ENCODE measurements at places on chromosomes 11 and 22.

DNA sequence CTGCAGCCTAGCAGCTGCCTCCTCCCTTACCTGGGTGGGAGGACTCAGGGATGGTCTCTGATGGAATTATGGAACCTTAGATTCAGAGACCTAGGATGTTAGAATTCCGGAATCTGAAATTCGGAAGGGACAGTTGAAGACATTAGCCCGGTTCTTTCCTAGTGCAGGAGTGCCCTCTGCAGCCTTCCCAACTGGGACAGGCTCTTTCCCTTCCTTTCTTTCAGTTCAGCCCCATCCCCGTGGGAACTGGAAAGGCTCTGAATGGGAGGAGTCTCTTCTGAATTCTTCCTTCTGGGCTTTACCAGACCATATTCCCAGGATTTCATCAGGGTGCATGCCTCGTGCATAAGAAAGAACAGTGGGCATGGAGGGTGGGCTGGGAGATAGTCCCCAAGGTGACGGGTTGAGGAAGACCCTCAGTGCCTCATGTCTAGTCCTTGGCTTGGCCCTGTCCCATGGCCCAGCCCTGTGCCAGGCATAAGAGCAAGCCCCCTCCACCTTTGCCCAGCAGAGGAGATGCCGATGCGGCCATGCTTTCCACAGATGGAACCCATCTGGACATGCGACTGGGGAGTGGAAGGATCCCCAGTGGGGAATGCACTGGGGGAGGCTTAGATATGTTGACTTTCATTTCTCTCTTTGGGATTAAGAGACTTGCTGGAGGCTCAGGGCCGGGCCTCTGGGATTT is 14.4 kb downstream of the DNAJB13 start:
- DNase-seq: no peak

DNA sequence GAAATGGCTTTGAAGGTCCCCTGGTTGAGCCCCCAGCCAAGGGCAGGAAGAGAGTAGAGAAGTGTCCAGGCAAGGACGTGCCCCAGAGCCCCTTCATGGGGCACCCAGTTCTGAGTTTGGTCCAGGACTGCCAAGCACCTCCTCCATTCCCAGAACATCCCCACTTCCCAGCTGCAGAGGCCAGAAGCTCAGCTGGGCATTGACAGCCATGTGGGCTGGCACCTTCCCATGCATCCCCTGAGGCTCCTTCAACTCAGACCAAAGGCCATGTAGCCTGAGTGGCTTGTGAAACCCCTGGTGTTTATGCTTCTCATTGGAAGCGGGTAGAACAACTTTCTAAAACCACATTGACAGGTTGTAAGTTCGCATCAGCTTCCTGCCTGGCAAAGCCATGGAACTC is 789.6 kb downstream of the TBC1D22A start:
- no peak for DNase-seq

- no peak for DNase-seq
These were observed 21.2 kb upstream of the ISX start for GRCh38 chr22:35044607-35045390.

DNA sequence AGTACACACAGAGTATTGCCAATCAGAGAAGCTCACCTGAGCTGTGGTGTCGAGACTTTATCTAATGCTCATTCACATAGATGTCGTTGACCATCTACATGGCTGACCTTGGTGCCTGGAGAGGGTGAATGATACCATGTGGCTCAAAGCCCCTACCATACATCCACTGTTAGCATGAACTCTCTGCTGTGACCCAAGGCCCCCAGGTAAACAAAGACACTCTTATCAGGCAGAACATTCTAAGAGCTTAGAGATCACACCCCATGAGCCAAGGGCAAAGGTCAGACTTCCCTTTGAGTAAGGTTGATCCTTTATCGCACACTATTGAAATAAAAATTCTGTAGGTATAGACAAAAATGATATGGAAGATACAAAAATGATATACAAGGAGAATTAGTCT is 15.0 kb upstream of the PIWIL3 start:
- no peak for DNase-seq

GRCh38 chr11:9077164-9077563 is 14.2 kb downstream of the SCUBE2 start:
- no peak for DNase-seq

GRCh38 chr22:45376703-45377102 is 36.7 kb downstream of the SMC1B start:
- no peak for DNase-seq

- no peak for DNase-seq
These were observed 25.8 kb downstream of the ACAT1 start for GRCh38 chr11:108147150-108147549.

DNA sequence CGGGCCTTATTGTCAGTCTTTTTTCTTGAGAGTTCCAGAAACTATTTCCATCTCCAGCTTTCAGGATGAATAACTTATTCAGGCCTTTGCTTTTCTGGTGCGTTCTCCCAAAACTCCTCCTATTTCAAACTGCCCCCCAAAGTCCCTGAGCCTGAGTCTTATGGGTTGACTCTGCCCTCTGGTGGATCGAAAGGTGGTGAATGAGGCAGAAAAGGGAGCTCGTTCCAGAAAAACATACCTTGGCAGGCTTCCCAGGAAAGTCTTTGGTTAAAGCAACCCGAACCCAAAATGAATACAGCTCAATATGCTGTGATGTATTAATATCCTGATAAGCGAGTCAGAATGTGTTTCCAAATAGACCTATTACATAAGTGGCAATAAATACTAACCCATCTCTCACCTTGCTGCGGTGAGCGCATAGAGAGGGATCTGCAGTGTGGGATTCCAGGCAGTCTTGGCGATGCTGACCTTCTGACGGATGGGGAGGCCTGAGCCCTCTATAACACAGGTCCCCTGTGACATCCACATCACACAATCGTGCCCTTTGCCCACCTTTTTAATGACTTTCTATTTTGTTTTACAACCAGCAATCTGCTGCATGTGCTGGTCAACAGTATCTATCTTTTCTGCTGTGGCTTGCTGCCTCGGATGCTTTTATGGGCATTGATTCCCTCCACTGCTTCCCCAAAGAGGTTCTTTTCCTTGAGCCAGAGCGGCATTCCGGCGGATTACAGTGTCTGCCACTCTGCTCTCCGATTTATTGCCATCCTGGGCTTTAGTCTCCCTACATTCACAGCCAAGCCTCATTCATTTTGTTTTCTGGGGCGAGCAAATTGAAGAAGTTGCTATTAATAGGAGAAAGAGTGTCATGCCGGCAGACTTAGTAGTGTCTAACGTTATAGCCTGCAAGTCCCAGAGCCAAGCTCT is 756.8 kb downstream of the NTM start:
- DNase-seq: peak; percentile 88

DNA sequence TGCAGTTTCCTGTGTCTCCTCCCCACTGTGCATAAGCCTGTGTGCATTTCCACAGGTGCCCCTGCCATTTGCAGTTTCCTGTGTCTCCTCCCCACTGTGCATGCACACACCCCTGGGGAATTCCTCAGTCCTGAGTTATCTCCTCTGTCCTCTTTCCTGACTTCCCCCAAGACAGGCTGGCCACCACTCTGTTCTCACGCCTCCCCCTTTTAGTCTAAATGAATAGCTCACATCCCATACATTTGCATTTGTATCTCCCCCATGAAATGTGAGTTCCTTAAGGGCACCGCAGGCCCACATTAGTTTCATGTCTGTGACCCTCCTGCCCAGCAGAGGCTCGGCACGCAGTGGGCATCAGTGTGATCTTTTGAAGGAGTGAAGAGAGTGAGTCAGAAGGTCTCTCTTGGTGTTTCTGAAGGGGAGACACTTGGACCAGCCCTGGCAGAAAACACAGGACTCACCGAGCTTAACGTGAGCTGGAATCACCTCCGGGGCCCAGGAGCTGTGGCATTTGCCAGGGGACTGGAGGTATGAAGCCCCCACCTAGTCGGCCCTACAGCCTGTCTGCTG is 6.2 kb downstream of the LRRC74B start:
- no peak for DNase-seq

DNA sequence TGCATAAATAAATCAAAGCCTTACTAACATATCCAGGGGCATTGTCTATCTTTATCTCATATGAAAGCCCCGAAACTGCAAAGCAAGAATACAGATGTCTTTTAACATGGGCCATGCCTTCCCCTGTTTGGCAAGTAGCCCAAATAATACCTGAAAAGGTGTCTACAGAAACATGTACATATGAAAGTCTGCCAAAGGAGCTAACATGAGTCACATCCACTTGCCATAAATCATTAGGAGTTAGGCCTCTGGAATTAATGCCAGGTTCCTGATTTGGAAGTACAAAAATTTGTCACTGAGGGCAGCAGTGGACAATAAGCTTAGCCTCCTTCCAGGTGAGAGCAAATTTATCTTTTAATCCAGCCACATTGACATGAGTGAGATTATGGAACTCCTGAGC is 85.5 kb upstream of the PGR start:
- DNase-seq: peak; percentile 30

- no peak for DNase-seq
These were observed 10.8 kb downstream of the SLC35C1 start for GRCh38 chr11:45815747-45816146.

GRCh38 chr11:92506809-92507336 is 282.3 kb downstream of the FAT3 start:
- DNase-seq: no peak

GRCh38 chr11:12822392-12823022 is 148.3 kb downstream of the TEAD1 start:
- peak; percentile 38 for DNase-seq

- peak; percentile 21 for DNase-seq
These were observed 900.7 kb downstream of the JRKL start for GRCh38 chr11:97290464-97291041.

GRCh38 chr11:95375886-95376285 is 144.9 kb upstream of the SESN3 start:
- no peak for DNase-seq

DNA sequence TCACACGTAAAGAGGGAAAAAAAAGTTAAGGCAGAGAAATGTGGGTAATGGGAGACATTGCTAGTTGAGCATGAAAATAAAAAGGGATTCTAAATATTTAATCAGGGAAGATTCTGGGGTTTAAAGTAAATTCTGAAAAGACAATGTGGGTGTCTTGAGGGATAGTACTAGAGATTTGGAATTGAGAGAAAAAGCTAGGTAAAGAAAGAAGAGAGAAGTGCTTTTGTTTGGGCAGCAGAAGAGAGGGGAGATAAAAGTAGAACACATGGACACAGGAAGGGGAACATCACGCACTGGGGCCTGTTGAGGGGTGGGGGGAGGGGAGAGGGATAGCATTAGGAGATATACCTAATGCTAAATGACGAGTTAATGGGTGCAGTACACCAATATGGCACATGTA is 3.5 kb upstream of the YPEL4 start:
- DNase-seq: no peak

GRCh38 chr11:119991022-119991404 is 146.9 kb downstream of the TRIM29 start:
- no peak for DNase-seq

DNA sequence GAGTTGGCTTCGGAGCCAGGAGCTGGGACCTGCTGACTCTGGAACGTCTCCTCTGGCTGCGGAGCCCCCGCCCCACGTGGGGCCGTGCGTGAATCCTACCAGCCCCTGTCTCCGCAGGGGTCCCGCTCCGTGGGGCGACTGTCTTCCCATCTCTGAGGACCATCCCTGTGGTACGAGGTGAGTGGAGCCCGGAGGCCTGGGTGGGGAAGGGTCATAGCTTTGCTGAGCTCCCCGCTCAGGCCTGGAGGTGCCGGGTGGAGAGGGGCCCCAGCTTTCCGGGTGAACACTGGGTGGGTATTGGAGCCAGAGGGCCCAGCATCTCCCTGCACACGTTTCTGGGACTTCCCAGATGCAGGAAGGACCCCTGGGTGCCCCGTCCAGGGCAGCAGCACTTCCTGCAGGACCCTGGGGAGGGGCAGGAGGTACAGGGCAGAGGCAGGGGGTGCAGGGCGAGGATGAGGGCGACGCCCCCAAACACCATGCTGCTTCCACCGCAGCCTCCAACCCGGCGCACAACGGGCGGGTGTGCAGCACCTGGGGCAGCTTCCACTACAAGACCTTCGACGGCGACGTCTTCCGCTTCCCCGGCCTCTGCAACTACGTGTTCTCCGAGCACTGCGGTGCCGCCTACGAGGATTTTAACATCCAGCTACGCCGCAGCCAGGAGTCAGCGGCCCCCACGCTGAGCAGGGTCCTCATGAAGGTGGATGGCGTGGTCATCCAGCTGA is 3.8 kb downstream of the MUC5AC start:
- no peak for DNase-seq

DNA sequence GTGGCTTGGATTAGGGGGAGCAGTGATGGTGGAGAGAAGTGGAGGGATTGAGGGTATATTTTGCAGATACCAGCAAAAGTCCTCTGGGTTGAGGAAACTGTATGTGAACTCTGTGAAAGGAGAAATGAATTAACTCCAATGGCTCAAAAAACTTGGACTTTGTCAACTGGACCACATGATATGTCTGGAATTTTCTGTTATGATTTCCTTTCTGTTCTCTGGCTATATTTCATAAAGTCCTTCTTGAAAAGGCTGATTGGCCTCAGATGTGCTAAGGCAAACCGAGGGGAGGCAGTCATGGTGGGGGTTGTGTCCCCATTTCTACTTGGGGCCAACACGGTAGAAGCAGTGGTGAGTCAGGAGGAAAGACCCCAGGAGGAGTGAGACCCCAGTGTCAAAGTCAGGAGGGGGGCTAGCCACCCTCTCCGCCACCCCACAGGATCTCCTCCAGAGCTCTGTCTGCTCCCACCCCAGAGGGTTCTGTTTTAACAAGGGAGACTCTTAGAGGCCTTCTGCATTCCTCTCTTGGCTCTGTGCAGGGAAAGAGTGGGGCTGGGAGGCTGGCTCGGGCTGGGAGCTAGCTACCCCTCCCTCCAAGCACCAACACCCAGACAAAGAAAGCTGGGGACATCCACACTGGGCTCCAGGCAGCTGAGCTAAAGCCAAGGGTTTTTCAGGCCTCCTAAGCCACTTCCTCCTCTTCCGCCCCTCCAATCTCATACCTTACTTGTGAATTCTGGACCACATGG is 13.8 kb downstream of the CHRDL2 start:
- DNase-seq: no peak

DNA sequence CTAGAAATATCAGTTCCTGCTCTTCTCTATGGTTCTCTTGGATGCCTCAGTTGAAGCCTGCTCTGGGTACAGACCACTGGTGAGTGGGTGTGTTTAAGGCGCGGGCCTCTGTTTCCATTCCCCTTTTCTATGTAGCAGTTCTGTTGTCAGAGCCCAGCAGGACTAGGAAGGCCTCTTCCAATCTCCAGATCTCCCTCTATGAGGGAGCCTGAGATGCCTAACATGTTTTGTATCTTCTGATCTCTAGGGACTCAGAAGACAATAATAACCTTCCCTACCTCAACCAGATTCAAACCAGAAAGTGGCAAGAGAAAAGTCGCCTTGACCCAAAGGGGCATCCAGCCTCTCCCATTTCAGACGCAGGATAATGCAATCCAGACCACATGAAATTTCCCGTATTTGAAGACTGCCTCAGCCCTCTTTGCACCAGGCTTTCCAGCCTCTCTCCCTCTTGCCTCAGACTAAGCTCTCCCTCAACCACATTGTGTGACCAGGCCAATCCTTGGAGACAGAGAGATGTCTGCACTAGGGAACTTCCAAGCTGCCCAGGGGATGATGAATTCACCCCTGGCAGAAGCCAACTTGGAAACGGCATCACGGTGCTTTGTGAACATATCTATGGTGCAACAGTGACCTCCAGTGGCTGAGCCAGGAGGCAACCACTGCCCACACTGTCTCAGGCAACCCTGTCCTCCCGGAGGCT is 150.1 kb upstream of the UBASH3B start:
- peak; percentile 39 for DNase-seq

- no peak for DNase-seq
These were observed 124.2 kb downstream of the ARL14EP start for GRCh38 chr11:30447058-30447640.
